ENCODE measurements at places on chromosomes 5 and 9.

- no peaks in the 10 kb centered on the region for H3K36me3 ChIP-seq
- no peaks in the 10 kb centered on the region for H3K4me1 ChIP-seq
- H3K27me3 ChIP-seq = peaks cover 11% of the 10 kb centered on the region
- DNase-seq = no peak
- no peak overlapping the region for H3K4me3 ChIP-seq
Measured at GRCh38 chr5:66701244-66701643, 105.1 kb downstream of the MAST4 start.

- no peak for DNase-seq
- peaks cover 38% of the 10 kb centered on the region for H3K4me1 ChIP-seq
- H3K27ac ChIP-seq = peak overlapping the region; percentile 77
- no peaks in the 10 kb centered on the region for H3K27me3 ChIP-seq
- peak overlapping the region; percentile 89 for H3K4me3 ChIP-seq
Measured at GRCh38 chr5:172769616-172770373, 1.2 kb downstream of the DUSP1 start.

DNA sequence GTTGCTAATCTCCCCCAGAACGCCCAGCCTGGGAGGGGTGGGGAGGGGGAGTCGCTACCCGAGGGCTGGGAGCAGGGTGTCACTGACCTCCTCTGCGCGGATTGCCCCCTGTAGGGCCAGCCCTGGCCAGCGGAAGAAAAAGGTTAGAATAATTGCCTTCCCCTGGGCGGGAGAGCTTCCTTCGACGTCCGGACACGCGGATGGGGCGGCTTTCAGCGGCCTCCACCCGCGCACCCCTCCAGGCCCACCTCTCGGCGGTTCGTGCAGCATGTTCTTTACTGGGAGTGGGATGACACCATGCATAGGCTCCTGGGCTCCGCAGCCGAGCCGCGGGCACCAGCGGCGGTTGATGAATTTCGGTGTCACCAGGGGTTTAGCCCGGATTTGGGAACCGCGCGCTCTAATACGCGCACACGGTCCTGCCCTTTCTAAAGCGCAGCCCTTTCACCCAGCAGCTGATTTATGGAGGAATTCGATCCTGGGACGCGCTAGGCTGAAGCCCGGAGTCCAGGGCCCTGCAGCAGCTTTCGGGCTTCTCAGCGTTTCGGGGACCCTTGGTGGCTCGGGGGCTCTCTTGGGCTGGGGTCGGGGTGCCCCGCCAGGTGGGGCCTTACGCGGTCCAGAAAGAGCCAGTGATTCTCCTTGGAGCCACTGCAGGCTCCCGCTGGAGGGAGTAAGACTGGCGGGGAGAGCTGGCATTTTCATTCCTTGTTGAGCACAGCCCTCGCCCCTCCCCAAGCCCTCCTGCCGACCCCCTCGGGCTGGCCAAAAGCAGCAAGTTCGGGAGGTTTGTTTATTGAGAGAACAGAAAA lies 10.1 kb downstream of the LMX1B start:
- H3K4me3 ChIP-seq = no peak overlapping the region
- H3K4me1 ChIP-seq = peaks cover 7% of the 10 kb centered on the region
- DNase-seq = no peak
- no peaks in the 10 kb centered on the region for H3K36me3 ChIP-seq
- H3K27ac ChIP-seq = no peak overlapping the region

DNA sequence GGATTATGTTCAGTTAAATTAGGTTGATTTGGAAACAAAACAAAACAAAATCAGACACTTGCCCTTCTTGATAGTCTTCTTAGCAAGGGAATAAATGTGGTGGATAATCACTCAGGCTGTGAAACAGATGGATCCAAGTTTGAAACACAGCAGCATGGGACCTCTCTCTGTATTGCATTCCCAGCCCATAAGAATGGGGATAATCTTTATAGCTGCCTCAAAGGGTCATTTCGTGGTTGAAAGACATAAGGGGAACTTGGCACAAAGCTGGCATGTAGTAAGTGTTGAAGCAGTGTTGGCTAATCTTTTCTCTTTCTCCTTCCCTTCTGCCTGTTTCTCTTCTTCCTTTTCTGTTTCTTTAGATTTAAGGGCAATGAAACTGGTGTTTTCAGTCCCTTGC lies 333.9 kb upstream of the TLE4 start:
- no peaks in the 10 kb centered on the region for H3K36me3 ChIP-seq
- no peaks in the 10 kb centered on the region for H3K4me1 ChIP-seq

DNA sequence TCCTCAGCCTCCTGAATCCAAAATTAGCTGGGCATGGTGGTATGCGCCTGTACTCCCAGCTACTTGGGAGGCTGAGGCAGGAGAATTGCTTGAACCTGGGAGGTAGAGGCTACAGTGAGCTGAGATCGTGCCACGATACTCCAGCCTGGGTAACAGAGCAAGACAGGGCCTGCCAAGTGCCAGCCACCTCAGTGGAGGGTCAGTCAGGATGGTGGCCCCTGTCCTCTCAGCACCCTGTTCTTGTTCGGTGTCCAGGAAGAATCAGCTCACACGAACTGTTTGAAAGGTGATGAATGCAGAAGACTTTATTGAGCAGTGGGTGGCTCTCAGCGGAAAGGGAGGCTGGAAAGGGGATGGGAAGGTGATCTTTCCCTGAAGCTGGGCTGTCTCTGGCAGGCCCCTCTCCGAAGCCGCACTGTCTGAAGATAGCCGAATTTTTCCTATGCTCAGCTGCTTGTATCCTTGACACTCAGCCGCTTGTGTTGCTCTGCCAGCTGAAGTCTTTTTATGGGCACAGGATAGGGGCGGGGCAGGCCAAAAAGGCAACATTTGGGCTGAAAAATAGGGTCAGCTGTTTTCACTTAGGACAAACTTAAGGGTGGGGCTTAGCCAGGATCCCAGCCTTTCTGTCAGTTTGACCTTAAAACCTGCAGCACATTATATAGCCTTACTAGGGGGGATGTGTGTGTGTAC lies 50.9 kb downstream of the UBE2R2 start:
- H3K4me3 ChIP-seq = no peak overlapping the region
- peaks cover 8% of the 10 kb centered on the region for H3K36me3 ChIP-seq
- DNase-seq = no peak
- H3K27ac ChIP-seq = no peak overlapping the region

DNA sequence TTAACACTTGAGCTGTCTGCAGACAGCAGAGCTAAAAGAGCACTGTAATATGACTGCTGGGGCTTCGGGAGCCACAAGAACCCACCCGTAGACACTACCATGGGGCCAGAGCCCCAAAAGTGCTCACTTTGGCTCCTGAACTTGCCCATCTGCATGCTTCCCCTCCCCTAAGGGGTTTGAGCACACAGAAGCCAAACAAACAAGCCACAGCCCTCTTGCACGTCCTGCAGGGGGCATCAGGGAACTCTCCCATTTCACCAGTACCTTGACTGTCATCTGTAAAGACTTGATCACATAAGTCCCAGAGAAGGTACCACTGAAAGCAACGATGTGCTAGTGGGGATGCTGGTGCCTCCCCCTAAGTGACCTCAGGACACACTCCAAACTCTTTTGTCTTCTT lies 681.8 kb downstream of the SEMA5A start:
- H3K4me1 ChIP-seq = no peaks in the 10 kb centered on the region
- H3K36me3 ChIP-seq = no peaks in the 10 kb centered on the region
- H3K27me3 ChIP-seq = no peaks in the 10 kb centered on the region
- H3K27ac ChIP-seq = no peak overlapping the region
- H3K4me3 ChIP-seq = no peak overlapping the region
- DNase-seq = no peak

DNA sequence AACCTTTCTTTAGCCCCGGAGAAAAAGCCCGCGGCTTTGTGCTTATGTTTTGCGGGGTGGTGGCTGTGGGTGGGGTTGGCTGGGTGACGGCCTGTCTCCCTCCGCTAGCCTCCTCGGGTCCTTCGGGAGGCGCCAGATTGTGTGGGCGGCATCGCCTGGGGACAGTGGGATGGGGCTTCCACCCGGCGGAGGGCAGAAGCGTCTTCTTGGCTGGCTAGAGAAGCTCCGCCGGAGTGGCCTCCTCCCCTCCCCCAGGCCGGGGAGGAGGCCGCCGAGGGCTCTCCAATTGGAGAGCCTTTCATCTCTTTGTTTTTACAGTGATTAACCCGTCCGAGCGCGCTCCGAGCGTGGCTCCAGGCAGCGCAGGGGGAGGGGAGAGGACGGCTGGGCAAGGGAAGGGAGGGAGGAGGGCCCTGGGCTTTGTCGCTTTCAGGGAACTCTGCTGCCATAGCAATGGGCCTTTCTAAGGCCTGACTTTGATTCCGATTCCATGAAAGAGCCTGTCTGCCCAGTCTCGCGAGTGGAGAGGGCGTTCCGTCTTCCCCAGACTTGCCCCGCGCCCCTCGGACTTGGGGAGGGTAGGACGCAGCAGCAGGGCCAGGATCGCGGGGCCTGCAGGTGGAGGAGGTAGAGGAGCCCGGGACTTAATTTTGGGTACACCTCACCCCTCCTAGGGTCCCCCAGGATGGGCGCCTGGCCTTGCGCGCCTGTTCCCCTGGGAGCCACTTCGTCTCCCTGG lies 36.7 kb upstream of the TIFAB start:
- peaks cover 5% of the 10 kb centered on the region for H3K4me1 ChIP-seq
- no peaks in the 10 kb centered on the region for H3K36me3 ChIP-seq
- no peak overlapping the region for H3K4me3 ChIP-seq
- peaks cover 80% of the 10 kb centered on the region for H3K27me3 ChIP-seq
- no peak for DNase-seq
- H3K27ac ChIP-seq = no peak overlapping the region

DNA sequence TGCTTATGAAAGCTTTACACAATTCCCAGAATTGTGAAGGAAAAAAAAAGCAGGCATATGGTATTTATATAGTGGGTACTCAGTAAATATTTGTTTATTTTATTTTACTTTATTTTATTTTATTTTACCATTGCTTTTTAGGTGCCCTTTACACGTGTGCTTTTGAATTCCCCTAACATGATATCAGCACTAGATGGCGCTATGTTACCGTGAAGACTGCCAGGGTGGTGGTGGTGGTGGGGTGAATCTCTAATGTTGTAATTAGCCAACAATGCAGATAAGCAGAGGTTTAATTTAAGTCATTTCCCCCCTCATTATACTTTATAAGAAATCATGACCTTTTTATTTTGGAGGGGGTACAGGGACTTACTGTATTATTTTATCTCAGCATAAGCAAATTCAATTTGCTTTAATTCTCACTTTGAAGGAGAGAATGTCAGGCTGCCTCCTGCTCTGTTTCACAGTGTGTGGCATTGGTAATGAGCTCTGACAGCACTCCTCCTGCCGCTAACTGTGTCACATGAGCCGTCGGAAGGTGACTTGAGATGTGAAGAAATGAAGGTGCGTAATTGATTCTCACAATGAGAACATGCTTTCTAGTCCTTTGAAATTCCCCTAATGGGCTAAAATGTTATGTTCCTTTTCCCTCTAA lies 165.6 kb downstream of the YTHDC2 start:
- H3K4me3 ChIP-seq = no peak overlapping the region
- DNase-seq = no peak

DNA sequence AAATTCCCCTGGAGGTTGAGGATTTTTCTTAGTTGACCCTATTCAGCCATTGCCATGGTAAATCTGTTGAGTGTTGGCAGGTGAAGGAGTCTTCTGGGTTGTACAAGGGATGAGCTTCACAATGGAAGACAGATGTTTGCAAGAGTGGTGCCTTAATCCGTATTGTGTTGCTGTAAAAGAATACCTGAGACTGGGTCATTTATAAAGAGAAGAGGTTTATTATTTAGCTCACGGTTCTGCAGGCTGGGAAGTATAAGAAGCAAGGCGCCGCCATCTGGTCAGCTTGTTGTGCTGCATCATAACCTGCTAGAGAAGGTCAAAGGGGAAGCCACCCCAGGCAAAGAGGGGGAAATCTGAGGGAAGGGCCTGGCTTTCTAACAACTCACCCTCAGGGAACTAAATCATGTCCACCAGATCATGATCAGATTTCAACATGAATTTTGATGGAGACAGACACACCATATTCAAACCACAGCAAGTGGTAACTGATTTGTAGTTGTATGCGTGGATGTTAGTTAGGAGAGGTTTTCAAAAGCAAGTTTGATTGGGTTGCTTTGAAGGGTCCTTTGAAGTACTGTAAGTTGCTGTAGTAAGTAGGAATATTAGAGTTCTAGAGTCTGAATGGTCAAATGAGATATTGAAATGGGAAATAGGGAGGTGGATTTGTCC lies 2.5 kb downstream of the TNPO1 start:
- peaks cover 2% of the 10 kb centered on the region for H3K27me3 ChIP-seq
- peaks cover 26% of the 10 kb centered on the region for H3K4me1 ChIP-seq
- H3K27ac ChIP-seq = no peak overlapping the region
- H3K4me3 ChIP-seq = no peak overlapping the region
- DNase-seq = peak; percentile 49
- H3K36me3 ChIP-seq = no peaks in the 10 kb centered on the region

DNA sequence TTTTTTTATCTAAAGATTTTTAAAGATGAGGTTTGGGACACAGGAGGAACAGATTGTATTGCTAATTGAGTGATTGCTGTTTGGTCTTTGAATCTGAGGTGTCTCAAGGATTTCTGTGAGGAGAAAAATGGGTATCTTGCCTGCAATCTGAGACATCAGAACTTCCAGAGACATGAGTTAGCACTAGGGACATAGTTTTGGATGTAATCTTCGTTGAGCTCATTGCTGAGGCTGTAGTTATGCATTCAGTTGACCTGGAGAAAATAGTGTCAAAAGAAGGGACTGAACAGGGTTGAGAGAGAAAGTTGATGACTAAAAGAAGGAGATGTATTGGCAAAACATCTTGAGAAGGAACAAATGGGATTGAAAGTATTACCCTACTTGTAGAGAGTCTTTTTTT lies 24.6 kb downstream of the C9orf85 start:
- peaks cover 6% of the 10 kb centered on the region for H3K4me1 ChIP-seq
- H3K4me3 ChIP-seq = no peak overlapping the region
- peaks cover 16% of the 10 kb centered on the region for H3K36me3 ChIP-seq
- no peak for DNase-seq
- H3K27ac ChIP-seq = no peak overlapping the region

GRCh38 chr9:38229504-38230155 lies 160.6 kb upstream of the SHB start:
- no peaks in the 10 kb centered on the region for H3K36me3 ChIP-seq
- peaks cover 19% of the 10 kb centered on the region for H3K27me3 ChIP-seq

DNA sequence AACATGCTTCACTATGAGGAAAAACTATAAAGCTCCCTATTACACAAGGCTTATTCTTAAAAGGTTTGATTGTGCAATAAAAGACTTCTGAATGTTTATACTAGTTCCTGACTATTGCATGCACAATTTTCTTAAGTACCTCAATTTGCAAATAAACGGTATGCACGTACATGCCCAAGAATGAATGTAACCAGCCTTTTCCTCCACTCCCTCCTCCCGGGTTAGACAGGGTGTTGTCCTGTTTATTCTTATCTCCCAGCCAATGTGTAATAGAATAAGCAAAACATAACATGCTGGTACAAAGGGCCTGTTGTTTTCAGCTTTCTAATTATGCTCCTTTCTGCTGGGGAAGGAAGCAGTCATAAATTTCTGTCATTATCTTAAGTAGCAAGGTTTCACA lies 79.1 kb downstream of the AOPEP start:
- H3K36me3 ChIP-seq = peaks cover 28% of the 10 kb centered on the region
- no peak overlapping the region for H3K27ac ChIP-seq
- H3K27me3 ChIP-seq = peaks cover 2% of the 10 kb centered on the region
- DNase-seq = no peak
- H3K4me1 ChIP-seq = peaks cover 19% of the 10 kb centered on the region

All from activated naive CD8-positive, alpha-beta T cell treated with anti-CD3 and anti-CD28 coated beads, Interleukin-2, amount 10 ng/mL, durations not matched to agents 7 days and 5 days (primary cell).